Diencephalon (tissue), 1 donor: ENCODE measurements at places on chromosomes 1 and 21. TPM values are rescaled to one million over a fixed set of nuclear protein-coding genes. Genes with fewer than 3 reads are reported as not detected.

The TMEM125 gene
- total RNA-seq: 0.69 TPM

The RIPK4 gene
- not detected for total RNA-seq

The HPCAL4 gene
- 195 TPM for total RNA-seq

The FNDC10 gene
- 8.3 TPM for total RNA-seq

The S100A7 gene
- total RNA-seq: not detected
